ENCODE measurements at places on chromosomes 11 and 22. TPM values are rescaled to one million over a fixed set of nuclear protein-coding genes. Genes with fewer than 3 reads are reported as not detected.

DNA sequence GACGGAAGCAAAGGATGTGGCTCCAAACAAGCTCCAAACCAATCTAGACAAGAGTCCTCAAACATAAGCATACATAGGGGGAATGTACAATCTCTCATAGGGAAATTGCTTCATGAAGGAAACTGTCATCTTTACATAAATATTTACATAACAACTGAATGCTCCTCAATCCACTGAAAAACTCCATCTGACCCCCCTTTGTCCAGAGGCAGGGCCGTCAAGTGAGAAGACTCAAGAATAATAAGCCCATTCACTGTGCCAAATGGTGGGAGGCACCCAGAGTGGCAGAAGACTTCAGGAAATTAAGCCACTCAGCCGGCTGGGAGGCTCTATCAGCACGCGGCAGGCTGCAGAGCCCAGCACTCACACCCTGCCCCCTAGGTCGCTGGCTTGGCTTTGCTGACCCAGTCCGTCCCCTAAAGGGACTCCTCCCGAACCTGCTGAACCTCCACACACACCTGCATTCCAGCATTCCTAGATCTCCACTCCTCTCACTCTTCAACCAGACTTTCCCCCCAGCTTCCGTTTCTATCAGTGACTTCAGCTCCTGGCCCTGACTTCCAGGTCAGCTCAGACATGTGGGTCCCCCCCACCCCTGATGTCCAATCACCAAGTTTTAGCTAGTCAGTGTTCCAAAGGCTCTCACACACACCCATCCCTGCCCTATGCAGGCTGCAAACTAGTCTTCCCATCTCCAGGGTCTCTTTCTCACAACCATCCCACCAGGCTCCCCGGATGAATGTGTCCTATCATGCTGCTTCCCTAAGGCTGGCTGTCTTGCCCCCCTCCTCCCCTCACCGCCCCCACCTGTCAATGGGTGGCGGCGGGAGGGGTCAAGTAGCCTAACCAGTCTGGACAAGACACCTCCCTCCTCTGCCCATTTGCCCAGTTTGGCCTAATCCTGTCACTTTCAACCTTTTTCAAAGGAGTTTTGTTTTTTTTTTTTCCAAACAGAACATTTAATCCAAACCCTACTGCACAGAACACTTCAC lies 11.3 kb downstream of the VPS37C start:
- no peak for DNase-seq

Gene B4GALNT4
- 0.24 TPM for total RNA-seq

DNA sequence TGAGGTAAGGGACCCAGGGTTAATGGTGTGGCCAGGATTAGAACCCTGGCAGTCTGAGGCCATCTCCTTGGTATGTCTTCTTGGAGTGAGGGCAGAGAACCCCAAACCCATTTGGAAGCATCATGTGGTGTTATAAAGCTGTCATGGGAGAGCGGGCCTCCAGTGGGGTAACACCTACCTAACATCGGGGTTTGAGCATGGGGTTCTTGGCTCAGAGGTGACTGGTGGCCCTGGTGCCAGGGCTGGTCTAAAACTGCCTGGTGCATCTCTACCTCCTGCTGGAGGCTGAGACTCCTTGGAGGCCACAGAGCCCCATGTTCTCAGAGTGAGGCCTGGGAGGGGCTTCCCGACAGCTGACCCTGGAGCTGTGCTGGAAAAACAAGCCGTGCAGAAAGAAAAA lies 4.5 kb downstream of the PRDM11 start:
- DNase-seq: no peak

DNA sequence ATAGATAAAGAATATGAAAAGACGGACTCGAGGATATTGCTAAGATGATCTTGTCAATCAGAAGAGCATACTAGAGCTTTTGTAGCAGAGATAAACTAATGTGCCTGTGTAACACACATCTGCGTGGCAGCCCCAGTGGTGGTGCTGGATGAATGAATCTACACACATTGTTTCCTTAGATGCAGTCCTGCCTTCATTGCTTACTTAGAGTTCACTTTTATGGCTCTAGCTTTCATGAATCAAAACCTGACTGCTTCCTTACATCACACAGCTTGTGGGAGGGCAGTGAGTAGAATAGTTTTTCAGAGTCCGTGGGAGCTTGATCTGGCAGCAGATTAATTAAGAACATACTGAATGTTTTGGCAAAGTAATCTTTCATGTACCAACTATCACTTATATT lies 83.7 kb downstream of the EXT2 start:
- DNase-seq: no peak

DNA sequence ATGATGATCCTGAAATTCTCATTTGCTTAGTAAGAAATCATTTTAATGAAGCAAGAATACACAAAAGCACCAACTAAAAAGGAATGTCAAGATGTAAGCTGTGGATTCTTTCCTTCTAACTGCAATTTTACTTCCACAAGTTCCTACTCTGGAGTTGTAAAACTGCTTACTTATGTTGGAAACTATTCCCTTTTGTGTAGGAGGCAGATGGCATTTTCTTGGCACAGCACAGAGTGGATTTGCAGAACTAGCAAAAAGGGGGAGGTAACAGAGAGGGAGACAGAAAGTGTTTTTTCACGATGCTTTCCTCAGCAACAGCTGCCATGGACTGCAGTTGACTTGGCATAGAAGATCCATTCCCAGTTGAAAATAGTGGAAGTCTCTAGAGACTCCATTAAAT lies 1112.0 kb upstream of the RAG2 start:
- DNase-seq: no peak

Gene INTS4
- total RNA-seq: 19.3 TPM

Gene PGA3
- 0.24 TPM for total RNA-seq

GRCh38 chr11:67442504-67443404 lies 522 bp downstream of the CORO1B start:
- DNase-seq: no peak

DNA sequence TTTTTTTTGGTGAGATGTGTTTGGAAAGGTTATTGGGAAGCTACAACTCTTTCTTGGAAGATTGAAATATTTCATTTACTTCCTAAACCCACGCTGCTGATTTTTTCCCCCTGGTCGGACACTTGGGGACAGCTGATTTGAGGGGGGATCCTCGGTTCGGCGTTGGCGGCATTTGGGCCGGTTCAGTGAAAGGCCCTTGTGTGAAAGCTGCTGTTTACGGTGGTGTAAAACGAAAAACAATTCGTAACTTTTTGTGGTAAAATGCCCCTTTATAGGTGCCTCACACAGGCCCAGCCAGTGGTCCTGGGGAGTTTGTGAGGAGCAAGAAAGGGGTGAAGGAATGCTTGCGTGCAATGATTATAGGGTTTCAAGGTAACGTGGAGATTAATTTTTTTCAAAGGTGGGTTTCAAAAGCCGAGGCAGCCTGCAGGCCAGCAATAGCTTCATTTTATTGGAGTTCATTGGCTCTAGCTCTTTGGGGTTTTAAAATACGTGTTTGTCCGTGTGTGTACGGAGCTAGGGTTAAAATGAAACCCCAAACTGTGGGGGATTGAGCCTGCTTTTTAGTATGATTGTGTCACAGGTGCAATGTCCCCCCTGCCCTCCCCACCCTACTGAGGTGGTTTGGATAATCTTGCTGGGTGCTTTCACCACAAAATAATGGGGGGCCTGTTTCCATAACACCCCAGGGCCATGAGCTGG lies 77.2 kb upstream of the PPARA start:
- peak; percentile 56 for DNase-seq

GRCh38 chr22:30728826-30729225 lies 34.2 kb downstream of the OSBP2 start:
- DNase-seq: no peak

Gene MRGPRE
- 0.38 TPM for total RNA-seq

GRCh38 chr22:40422558-40423309 lies 52.3 kb downstream of the SGSM3 start:
- DNase-seq: no peak

GRCh38 chr22:48695251-48695650 lies 1132.4 kb downstream of the BRD1 start:
- no peak for DNase-seq

Gene NAP1L4
- 189 TPM for total RNA-seq

GRCh38 chr22:17086296-17086695 lies 1.5 kb downstream of the IL17RA start:
- DNase-seq: no peak

DNA sequence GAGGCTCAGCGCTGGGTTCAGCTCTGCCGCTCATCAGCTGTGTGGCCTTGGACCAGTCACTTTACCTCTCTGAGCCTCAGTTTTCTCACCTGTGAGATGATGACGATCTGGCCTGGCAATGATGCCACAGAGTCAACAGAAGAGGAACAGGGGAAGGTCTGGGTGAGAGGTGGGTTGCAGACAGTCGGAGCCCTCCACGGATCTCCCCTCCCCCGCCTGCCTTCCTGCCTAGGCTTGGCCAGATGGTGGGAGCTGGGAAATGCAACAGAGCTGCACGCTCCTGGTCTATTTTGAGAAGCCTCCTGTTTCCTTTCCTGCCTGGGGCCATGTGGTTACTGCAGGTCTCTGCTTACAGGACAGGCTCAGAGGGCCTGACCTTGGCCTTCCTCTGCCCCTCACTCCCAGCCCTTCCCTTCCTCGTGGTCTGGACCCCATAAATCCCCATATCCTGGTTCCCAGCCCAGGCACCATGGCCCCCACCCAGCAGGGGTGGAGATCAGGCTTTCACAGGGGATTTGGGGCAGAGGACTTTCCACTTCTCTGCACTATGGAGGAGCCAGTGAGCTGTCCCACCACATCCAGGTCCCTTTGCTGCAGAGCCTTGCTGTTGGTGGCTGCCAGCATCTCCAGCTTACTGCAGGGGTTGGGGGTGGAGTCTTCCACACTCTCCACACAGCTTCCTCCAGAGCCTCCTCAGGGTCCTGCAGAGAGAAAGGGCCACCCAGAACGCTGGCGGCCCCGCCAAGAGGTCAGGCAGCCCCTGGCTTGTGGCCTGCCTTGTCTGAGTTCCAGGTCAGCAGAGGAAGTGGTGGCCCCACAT lies 46.9 kb downstream of the C11orf96 start:
- DNase-seq: no peak

GRCh38 chr11:17563231-17563646 lies 16.2 kb downstream of the OTOG start:
- DNase-seq: peak; percentile 66

Gene GSC2
- not detected for total RNA-seq

DNA sequence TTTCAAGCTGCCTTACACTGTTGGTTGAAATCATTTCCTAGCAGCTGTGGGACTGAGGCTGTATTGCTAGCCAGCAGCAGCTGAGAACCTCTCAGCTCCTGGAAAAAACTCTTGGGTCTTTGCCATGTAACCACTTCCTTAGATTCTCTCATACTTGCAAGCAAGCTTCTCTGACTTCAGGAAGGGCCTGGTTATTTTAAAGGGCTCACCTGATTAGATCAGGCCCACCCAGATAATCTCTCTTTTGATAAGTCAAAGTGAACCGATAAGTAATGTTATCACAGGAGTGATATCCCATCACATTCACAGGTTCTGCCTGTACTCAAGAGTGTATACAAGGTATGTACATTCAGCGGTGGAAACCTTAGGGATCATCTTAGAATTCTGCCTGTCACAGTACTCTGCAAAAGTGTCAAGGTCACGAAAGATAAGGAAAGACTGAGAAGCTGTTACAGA lies 7.4 kb upstream of the CLPB start:
- no peak for DNase-seq

DNA sequence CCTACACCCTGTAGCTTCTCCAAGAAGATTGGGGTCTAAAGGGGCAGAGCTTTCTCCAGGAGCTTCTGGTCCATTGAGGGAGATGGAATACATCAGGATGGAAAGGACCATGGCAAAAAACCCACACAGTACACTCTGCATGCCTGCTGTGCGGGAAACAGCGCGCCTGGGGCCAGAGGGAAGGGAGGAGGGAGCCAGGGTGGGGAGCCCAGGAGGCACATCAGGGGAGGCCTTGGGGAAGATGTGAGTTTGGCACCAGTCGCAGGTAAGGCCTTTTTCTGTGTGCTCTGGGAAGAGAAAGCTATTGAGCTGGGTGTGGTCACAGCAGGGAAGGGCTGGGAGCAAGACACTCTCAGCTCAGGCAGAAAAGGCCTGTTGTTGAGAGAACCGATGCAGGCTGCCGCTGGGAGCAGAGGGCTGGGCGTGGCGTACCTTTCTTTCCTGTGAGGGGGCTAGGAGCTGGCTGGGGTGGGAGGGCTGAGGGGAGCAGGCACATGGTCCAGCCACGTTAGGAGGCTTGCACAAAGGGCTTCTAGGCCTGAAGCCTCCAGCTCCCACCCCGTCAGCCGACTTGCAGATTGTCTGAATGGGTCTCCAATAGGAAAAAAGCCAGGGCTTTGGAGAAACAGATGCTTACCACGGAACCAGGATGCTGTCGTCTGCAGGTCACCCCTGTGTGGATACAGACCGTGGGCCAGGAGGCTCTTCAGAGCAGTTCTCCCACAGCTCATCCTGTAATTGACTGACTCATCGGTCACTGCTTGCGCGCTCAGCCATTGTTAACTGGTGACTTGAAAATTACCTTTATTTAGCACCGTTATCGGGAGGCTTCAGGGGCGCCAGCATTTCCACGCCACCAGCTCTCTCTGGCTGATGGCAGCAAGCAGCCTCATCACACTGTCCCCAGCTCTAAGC lies 237.3 kb downstream of the ST3GAL4 start:
- DNase-seq: no peak

DNA sequence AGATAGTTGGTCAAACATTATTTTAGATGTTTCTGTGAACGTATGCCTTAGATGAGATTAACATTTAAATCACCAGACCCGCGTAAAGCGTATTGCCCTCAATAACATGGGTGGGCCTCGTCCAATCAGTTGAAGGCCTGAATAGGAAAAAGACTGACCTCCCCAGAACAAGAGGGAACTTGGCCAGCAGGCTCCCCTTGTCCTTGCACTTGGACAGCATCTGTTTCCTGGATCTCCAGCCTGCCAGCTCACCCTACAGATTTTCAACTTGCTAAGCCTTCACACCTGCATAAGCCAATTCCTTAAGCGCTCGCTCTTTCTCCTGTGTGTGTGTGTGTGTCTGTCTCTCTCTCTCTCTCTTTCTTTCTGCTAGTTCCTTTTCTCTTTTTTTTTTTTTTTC lies 8.2 kb downstream of the TOM1 start:
- DNase-seq: no peak

Gene MPPED2
- 8.2 TPM for total RNA-seq

DNA sequence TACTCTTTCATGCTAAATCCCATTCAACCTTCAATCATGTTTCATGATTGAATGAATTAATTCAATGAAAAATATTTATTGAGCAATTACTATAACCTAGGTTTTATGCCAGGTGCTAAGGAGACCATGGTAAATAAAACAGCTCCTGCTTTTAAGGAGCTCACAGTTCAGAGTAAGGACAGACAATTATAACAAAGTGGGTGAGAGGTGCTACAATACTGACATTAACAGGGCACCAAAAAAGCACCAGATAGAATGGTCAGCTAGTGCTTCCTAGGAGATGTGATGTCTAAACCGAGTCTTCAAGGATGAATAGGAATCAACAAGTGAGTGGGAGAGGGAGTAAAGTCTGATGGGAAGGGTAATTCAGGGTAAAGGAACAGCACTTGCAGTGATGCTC lies 366.7 kb downstream of the SOX6 start:
- DNase-seq: no peak

DNA sequence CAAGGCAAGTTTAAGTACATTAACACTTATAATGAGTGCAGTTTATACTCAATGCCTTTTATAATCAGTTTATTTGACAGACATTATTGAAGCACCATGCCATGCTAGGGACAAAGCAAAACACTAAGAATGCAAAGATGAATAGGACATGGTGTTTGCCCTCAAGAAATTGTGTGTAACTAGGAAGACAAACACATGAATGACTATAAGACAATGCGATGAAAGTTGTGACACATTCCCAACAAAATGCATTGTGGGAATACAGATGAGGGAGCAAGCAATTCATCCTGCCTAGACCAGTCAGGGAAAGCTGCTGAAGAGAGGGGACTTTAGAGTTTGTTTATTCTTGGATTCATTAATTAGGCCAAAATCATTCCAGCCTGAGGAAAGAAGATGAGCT lies 133.8 kb upstream of the TRPC6 start:
- no peak for DNase-seq

Data from cardiac septum (tissue), 1 donor.